ENCODE measurements at places on chromosomes 13 and 19. TPM values are rescaled to one million over a fixed set of nuclear protein-coding genes. Genes with fewer than 3 reads are reported as not detected.

DNA sequence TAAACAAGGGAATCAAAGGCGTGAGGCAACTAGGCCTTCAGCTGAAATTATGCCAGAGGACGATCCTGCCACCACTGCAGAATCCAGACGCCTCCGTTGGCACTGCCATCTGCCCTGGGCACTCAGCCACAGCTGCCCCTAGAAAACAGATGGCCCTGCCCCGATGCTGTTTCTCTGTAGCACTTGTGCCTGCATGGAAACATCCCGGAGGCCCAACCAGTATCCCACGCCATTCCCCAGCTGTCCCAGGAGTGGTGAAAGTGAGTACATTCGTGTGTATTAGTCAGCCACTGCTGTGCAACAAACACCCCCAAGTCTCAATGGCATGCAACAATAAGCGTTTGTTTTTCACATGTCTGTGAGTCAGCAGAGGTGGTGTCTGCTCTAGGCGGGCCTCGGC, 8.9 kb upstream of the CRTC1 start:
- DNase-seq = no peak

- peak; percentile 34 for DNase-seq
These were observed 903.1 kb downstream of the SLITRK6 start for GRCh38 chr13:84896128-84896527.

DNA sequence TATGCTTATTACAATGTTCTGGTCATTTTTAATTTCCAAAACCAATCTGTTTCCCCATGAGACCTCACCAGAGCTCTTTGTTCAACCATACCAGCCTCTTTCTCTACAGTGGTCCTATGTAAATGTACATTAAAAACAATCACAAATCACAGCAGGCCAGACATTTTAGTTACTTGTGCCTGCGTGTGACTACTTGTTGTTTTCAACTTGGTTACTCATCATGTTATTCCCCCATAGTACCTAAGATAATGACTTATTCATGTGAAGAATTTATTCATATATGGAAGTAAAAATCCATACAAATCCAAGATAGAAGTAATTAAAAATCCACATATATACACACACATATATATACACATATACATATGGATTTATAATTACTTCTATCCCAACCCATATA, 379.6 kb downstream of the SLITRK6 start:
- DNase-seq = no peak

- DNase-seq = no peak
These were observed 216.8 kb downstream of the DIAPH3 start for GRCh38 chr13:59946944-59947343.

DNA sequence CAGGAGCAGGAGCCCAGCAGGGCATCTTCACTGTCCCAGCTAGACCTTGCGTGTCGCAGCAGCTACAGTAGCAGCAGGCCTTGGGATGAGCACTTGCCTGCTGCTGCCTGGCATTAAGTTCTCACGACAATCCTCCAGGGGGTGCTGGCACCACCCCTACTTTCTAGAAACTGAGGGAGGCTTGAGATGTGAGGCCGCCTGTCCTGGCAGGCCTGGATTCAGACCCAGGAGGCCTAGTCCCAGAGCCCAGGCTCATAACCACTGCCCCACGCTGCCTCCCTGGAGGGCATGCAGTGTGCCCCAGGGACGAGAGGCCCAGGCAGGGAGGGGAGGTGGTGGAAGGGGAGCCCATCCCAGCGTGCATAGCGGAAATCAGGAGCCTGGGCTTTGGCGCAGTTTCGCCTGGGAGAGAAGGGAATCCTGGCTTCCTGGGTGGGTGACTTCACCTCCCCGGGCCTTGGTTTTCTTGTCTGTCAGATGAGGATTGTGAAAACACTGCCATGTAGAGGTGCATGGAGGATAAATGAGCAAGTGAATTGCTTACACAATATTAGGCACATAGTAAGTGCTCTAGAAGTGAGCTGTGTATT, 26.1 kb downstream of the PPP5C start:
- DNase-seq = no peak

DNA sequence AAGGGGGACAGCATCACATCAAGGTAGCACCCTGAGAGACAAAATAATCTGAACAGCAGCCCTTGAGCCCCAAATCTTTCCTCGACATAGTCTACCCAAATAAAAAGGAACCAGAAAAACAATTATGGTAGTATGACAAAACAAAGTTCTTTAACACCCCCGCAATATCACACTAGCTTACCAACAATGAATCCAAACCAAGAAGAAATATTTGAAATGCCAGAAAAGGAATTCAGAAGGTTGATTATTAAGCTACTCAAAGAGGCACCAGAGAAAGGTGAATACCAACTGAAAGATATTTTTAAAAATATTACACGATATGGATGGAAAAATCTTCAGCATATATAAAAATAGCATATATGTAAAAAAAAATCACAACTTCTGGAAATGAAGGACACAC, 252.9 kb upstream of the SLITRK6 start:
- DNase-seq = no peak

The PGLYRP2 gene
- not detected for total RNA-seq

The GRIN3B gene
- 0.51 TPM for total RNA-seq

The OR7D2 gene
- total RNA-seq = 0.17 TPM

The PSG5 gene
- total RNA-seq = 2.1 TPM

The C19orf73 gene
- 0.51 TPM for total RNA-seq

The KANK3 gene
- total RNA-seq = 0.26 TPM

The ZNF528 gene
- 21.3 TPM for total RNA-seq
